LNCaP clone FGC (cell line): ENCODE measurements at places on chromosomes 7 and 10.

GRCh38 chr7:139663608-139664177 lies 114.1 kb downstream of the HIPK2 start:
- no peak for DNase-seq

GRCh38 chr10:13268310-13268709 lies 31.6 kb downstream of the PHYH start:
- no peak for DNase-seq

- DNase-seq, result no peak
These were observed 1.4 kb upstream of the UFSP1 start for GRCh38 chr7:100890653-100891567.

- no peak for DNase-seq
These were observed 16.3 kb upstream of the THSD7A start for GRCh38 chr7:11848251-11848650.

GRCh38 chr10:54614072-54614471 lies 187.0 kb downstream of the PCDH15 start:
- no peak for DNase-seq

GRCh38 chr7:114799628-114800028 lies 122.3 kb upstream of the MDFIC start:
- no peak for DNase-seq

- no peak for DNase-seq
These were observed 210.1 kb upstream of the INHBA start for GRCh38 chr7:41912851-41913567.

GRCh38 chr7:149791-150636 lies 42.4 kb upstream of the FAM20C start:
- DNase-seq, result no peak

GRCh38 chr10:75773231-75773780 lies 341.9 kb downstream of the LRMDA start:
- no peak for DNase-seq

GRCh38 chr10:124349231-124349995 lies 69.3 kb downstream of the OAT start:
- no peak for DNase-seq

- no peak for DNase-seq
These were observed 5.5 kb upstream of the STN1 start for GRCh38 chr10:103923502-103923901.

DNA sequence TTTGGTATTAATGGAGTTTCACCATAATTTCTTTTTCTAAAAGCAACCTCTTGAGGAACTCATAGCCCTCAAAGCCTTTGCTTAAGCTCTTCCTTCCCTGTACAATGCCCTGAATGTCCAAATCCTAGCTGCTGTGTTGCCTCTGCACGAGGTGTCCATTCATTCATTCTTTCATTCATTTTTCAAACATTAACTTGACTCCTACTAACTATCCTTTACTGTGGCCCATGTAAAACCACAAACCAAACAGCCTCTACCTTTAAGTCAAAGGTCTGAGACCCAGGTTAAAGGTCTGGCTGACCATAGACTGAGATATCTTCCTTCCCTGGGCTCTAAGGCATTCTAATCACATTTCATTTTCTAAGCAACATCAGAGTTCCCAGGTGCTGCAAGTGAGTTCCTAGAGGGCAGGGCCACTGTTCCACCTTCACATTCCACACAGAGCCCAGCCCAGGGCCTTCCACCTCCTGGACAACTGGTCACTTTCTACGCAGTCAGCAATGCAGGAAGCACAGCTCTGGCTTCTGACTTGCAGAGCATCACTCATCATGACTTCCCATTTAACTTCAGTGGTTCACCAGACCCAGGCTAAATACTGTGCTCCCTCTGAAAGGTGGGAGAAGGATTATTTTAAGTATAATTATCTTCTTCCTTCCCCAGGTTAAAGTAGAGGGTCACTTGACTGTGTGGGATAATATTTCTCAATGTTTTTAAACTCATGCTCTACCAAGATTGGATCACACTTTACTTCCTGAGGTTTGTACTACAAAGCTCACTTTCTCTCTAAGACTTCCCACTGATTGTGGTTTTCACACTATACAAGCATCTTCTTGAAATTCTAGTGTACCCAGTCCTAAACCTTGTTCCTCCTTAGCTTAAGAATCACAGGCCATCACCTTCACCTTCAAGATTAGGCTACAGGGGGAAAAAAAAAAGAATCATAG lies 19.1 kb downstream of the ATXN7L1 start:
- no peak for DNase-seq
